Uterus (tissue), 4 donors: ENCODE measurements at places on chromosomes 2 and 18.
A peak's percentile ranks its signal among the peaks of the same experiment; 100 is the strongest.

DNA sequence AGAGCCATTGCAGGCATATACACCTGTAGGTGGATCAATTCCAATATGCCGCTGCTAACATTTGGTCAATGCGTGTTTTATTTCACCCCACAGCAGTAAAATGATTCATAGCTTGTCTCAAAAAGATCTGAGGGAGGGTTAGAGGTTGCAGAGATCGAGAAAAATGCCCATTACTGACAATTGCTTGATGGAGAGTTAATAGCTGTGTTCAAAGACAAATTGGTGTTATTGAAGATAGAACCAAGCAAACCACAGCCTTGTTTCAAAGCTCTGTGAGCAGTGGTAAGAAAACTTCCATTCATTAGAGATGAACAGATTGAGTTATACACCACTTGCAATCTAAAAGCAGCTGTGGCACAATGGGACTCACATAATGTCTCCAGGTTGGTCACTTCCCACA lies 95.4 kb downstream of the KCNE4 start:
- H3K36me3 ChIP-seq, result no peaks in the 10 kb centered on the region
- no peaks in the 10 kb centered on the region for H3K27me3 ChIP-seq
- DNase-seq, result no peak
- no peak overlapping the region for H3K27ac ChIP-seq

- H3K27ac ChIP-seq, result no peak overlapping the region
- H3K4me1 ChIP-seq, result no peaks in the 10 kb centered on the region
- no peaks in the 10 kb centered on the region for H3K27me3 ChIP-seq
- no peak overlapping the region for H3K4me3 ChIP-seq
- H3K36me3 ChIP-seq, result no peaks in the 10 kb centered on the region
- DNase-seq, result no peak
Measured at GRCh38 chr2:41871080-41871479, 176.7 kb upstream of the PKDCC start.

DNA sequence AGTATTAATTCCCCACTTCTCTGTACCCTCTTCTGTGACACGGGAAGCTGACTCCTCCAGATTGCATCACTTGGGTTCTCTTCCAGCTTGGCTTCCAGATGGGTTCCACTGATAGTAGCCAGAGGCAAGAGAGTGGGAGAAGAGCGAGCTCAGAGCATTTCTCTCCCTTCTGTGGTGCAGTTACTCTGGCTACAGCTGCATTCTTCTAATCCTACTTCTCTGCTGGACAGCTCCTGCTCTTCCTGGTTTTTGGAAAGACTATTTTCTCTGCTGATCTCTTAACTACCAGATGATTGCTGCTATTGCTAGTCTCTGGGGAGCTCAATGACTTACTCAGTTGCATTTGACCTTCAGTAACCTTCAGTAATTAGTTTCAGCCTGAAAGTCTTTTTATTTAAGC lies 187.5 kb upstream of the MAP2 start:
- H3K27me3 ChIP-seq, result no peaks in the 10 kb centered on the region
- H3K4me3 ChIP-seq, result no peak overlapping the region
- no peak overlapping the region for H3K27ac ChIP-seq
- no peaks in the 10 kb centered on the region for H3K36me3 ChIP-seq

DNA sequence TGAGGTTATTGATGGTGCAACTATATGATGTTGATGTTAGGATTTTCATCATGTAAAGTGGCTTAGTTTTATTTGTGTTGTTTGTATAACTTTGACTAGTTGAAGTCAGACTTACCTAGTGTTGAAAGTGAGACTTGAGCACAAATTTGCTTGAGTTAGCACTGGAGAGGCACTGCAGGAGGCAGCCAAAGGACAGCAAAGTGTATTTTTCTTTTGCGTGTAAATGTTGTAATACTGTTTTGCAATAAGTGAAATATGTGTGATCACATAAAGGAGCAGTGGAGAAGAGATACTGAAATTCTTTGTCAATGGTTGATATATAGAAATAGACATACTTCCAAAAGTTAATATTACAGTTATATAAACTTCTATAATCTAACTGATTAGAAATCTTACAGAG lies 332.0 kb upstream of the RAB12 start:
- no peaks in the 10 kb centered on the region for H3K4me1 ChIP-seq
- H3K27me3 ChIP-seq, result no peaks in the 10 kb centered on the region
- no peak overlapping the region for H3K27ac ChIP-seq
- no peak overlapping the region for H3K4me3 ChIP-seq
- H3K36me3 ChIP-seq, result no peaks in the 10 kb centered on the region

- no peaks in the 10 kb centered on the region for H3K27me3 ChIP-seq
- no peaks in the 10 kb centered on the region for H3K36me3 ChIP-seq
- no peak for DNase-seq
- H3K27ac ChIP-seq, result no peak overlapping the region
Measured at GRCh38 chr2:68391869-68392268, 26.8 kb downstream of the PLEK start.

DNA sequence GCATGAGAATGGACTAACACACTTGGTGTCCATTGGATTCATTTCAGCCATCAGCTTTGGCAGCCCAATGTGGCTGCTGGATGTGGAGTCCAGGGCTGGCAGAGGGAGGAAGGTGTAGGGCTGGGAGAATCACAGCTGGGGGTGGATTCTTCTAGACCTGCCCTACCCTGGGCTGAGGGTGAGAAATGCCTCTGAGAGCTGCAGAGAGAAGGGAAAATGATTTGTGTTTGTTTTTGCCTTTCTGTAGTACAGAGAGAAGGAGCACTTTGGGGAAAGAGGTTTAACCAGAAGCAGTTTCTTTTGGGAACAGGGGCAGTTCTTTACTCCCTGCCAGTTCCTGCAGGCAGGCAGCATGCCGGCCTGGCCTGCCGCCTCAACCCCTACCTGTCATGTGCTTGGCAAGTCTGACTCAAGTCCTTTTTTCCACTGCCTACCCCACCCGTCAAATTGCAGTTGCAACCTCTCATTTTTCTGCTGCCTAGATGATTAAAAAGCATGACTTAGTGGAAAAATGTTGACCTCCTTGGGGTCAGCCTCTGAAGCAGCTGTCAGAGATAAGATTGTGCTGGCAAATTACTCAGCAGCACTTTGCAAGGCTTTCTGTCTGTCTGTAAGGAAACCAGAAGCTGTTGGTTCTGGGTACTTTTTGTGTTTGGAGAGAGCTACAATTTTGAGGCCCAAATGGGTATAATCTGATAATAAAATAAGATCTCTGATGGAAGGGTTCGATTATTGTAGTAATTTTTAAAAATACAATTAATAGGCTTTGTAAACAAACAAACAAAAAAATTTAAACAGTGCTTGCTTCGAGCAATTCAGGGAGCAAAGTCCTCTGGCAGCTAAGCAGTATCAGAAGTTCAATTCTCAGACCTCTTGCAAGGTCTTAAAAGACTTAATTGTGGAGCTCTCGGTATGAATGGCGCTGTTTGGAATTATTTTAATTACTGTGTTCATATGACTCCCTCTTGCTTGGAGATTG lies 21.7 kb downstream of the LBH start:
- H3K4me1 ChIP-seq, result peaks cover 8% of the 10 kb centered on the region
- DNase-seq, result peak; percentile 73
- no peaks in the 10 kb centered on the region for H3K27me3 ChIP-seq
- H3K4me3 ChIP-seq, result no peak overlapping the region
- H3K27ac ChIP-seq, result peak overlapping the region; percentile 55
- no peaks in the 10 kb centered on the region for H3K36me3 ChIP-seq

DNA sequence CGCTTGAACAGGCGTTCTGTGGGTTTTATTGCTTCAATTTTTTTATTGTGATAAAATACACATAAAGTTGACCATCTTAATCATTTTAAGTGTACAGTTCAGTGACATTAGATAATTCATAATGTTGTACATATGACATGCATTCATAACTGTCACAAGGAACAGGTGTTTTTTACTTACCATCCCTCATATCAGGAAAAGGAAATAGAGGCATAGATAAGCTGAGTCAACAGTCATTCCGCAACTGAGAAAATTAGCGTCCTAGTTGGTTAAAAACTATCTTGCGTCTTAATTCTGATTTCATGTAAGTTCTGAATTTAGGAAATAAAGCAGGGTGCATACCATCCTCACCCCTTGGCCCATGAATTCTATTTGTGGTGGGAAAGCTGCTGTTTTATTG lies 36.5 kb downstream of the PLB1 start:
- no peaks in the 10 kb centered on the region for H3K4me1 ChIP-seq
- no peak overlapping the region for H3K27ac ChIP-seq
- H3K36me3 ChIP-seq, result no peaks in the 10 kb centered on the region
- DNase-seq, result no peak

DNA sequence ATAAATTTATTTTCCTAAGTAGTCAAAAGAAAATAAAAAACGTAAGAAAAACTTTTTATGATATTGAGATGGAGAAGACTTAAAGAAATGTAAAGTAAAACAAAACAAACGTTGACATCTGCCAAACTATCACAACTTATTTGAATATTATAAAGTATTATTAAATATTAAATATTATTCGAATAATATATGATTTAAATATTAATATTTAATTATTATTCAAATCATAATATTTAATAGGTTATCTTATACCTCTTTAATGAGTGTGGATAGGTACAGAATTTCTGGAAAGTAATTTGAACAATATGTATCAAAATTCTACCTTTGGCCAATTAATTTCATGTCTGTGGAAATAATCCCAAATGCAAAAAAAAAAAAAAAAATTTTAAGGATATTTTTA lies 278.7 kb downstream of the RAD51AP2 start:
- no peaks in the 10 kb centered on the region for H3K36me3 ChIP-seq
- no peaks in the 10 kb centered on the region for H3K27me3 ChIP-seq
- H3K27ac ChIP-seq, result no peak overlapping the region
- H3K4me3 ChIP-seq, result no peak overlapping the region

DNA sequence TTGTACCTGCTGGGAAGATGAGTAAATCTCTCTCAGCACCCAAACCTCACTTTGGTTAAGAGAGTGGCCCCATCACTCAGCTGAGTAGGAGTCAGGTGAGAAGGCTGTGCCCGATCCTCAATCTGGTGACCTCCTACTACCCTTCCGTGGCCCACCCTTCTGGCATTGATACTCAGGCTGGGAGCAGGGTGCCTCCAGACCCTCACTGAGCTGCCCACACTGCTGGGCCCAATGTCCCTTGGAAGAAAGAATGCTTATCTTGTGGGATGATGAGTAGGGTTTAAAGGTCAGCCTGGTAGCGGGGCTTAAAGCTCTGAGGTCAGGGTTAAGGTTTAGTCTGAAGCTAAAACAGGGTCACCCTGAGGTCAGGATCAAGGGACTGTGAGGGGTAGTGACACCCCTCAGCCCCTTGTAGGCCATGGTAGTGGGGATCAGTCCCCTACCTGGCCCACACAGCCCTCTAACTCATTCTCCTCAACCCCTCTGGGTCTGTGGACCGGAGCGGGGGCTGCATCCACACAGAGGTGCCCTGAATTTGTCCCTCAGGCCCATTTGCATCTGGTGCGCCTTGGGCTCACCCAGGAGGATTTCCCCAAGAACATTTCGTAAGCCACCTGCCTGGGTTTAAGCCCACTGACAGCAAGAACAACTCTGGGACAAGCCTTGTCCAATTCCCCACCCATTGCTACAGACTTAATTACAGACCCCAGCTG lies 123.8 kb downstream of the CYP26B1 start:
- H3K27ac ChIP-seq, result no peak overlapping the region
- H3K36me3 ChIP-seq, result no peaks in the 10 kb centered on the region
- no peaks in the 10 kb centered on the region for H3K27me3 ChIP-seq
- H3K4me1 ChIP-seq, result no peaks in the 10 kb centered on the region
- no peak for DNase-seq

DNA sequence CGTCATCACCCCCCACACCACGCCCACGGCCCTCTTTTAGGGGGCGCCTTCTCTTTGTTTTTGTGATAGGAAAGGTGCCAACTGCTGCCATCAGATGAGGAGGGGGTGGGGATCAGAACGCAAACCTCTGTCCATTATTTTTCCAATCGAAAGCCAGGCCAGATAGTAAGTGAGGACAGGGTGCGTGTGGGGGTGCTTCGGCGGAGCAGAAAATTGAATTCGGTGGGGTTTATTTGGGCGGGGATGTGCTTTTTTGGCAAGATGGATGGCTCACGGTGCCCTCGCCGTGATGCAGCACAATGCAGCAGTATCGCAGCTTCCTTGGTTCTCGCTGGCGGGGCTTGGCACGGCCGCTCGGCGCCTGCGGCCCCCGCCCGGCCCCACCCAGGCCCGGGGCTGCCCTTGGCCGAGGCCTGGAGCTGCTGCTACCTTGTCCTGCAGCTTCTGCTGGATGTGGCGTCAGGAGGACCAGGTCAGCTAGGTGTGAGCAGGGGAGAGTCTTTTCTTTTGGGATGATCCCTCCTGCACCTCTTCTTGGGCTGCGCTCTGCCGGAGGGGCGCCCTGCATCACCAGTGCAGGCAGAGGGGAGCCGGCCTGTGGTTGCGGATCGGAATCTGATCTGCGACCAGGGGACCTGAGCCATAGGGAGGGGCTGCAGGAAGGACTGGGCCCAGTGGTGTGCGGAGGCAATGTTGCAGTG lies 1.3 kb downstream of the SPTBN1 start:
- peak; percentile 39 for DNase-seq
- H3K27ac ChIP-seq, result peak overlapping the region; percentile 98
- H3K36me3 ChIP-seq, result no peaks in the 10 kb centered on the region
- peak overlapping the region; percentile 97 for H3K4me3 ChIP-seq
- no peaks in the 10 kb centered on the region for H3K27me3 ChIP-seq

- H3K36me3 ChIP-seq, result no peaks in the 10 kb centered on the region
- H3K27ac ChIP-seq, result no peak overlapping the region
- no peaks in the 10 kb centered on the region for H3K4me1 ChIP-seq
- H3K4me3 ChIP-seq, result no peak overlapping the region
- no peaks in the 10 kb centered on the region for H3K27me3 ChIP-seq
- no peak for DNase-seq
Measured at GRCh38 chr18:62102221-62102620, 84.6 kb downstream of the PIGN start.

DNA sequence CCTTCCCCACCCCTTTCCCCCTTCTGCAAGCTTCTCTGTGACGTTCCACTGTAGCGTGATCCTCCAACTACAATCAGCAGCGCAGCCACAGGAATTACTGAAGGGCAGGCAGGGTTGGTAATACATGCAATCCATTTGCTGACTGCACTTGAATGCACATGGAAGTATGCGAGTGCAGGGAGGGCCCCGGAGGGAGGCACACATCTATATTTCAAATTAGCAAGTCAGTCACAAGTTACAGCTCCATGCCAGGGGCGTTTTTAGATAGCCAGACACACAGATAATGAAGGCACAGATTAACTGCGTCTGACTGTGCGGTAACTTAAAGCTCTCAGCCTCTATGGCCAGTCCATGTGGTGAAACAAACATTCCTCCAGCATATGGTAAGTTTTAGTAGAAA lies 209.2 kb upstream of the GATA6 start:
- H3K27ac ChIP-seq, result no peak overlapping the region
- no peaks in the 10 kb centered on the region for H3K36me3 ChIP-seq
- H3K4me3 ChIP-seq, result no peak overlapping the region
- no peaks in the 10 kb centered on the region for H3K27me3 ChIP-seq
- no peak for DNase-seq
- no peaks in the 10 kb centered on the region for H3K4me1 ChIP-seq

DNA sequence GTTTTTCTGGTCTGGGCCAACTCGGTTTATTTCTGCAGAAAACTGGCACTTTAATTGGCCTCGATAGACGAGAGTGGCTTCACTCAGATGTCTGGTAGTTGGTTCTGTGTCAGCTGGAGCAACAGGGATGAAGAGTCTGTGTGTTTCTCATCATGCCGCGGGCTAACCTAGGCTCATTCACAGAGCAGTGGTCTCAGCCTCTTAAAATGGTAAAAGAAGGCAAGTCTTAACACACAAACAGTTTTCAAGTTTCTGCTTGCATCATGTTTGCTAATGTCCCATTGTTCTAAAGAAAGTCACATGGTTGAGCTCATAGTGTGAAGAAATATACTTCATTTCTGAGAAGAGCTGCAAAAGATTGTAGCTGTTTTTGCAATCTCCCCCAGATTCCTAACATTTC lies 37.5 kb upstream of the ANXA4 start:
- no peaks in the 10 kb centered on the region for H3K27me3 ChIP-seq
- no peaks in the 10 kb centered on the region for H3K36me3 ChIP-seq
- DNase-seq, result no peak
- H3K4me1 ChIP-seq, result no peaks in the 10 kb centered on the region
- no peak overlapping the region for H3K27ac ChIP-seq
